ENCODE measurements at places on chromosomes 1 and 21.
A peak's percentile ranks its signal among the peaks of the same experiment; 100 is the strongest.

GRCh38 chr1:5525597-5526384 is 466.4 kb downstream of the NPHP4 start:
- no peak for DNase-seq

DNA sequence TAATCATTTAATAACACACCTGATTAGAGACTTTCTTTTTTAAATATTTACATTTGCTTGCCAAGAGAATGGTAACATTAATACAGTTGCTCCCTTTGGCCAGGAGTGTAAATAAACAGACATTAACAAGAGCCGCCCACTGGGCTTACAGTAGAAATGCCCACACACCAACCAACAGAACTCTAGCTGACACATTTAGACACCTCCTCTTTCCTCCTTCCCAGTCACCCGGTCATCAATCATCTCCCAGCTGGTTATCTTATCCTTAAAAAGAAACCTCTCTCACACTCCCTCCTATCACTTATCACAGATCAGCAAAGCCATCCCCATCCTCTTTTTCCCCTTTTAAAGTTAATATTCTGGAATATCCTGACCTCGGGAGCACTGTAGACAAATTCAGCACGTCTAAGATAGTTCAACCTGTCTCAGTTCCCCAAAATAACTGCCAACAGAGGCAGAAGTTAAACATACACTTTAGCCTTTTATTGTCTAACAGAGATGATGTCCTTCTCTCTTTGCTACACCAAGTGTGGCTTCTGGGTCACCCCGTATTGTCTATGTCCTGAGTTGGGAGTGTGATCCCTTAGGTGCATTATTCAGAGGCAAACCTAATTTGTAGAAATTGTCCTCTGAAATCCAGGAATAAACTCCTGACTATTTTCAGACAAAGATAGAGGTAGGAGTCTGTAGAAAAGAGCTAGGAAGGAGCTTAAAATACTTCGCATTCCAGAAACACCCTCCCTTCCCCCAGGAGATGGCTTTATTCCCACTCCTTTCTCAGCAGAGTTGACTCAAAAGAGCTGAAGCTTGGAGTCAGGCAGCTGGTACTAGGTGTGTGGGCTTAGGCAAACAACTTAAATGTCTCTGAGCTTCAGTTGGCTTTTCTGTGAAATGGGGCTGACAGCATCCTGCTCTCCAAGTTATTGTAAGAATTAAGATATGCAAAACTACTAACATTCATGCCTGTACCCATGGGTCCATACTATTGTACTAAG is 8.8 kb downstream of the MYCL start:
- DNase-seq, result no peak

- no peak for DNase-seq
Observed at GRCh38 chr21:14581902-14582457, 35.9 kb upstream of the SAMSN1 start.

DNA sequence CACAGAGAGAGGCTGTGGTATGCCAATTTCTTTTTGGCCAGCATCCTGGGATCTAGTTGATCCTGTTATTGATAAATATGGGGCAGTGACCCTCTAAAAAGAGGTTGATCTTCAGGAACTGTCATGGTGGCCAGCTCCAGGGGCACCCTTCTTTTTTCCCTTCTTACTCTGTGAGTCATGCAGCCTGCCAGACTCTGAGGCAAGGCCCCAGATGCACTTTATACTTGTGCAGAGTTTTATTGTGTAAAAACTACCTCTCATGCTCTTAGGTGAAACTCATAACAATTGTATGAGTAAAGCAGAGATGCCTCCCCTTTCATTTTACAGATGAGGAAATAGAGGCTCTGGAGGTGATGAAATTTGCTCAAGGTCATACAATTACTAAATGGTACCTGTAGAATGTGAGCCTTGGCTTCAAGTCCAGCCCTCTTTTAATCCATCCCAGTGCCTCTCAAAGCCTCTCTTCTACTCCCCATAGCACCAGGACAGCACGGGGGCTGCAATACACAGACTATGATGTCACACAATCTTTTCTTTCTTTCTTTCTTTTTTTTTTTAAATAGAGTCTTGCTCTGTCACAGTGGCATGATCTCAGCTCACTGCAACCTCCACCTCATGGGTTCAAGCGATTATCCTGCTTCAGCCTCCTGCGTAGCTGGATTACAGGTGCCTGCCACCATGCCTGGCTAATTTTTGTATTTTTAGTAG is 387.8 kb downstream of the KCNH1 start:
- DNase-seq, result no peak

DNA sequence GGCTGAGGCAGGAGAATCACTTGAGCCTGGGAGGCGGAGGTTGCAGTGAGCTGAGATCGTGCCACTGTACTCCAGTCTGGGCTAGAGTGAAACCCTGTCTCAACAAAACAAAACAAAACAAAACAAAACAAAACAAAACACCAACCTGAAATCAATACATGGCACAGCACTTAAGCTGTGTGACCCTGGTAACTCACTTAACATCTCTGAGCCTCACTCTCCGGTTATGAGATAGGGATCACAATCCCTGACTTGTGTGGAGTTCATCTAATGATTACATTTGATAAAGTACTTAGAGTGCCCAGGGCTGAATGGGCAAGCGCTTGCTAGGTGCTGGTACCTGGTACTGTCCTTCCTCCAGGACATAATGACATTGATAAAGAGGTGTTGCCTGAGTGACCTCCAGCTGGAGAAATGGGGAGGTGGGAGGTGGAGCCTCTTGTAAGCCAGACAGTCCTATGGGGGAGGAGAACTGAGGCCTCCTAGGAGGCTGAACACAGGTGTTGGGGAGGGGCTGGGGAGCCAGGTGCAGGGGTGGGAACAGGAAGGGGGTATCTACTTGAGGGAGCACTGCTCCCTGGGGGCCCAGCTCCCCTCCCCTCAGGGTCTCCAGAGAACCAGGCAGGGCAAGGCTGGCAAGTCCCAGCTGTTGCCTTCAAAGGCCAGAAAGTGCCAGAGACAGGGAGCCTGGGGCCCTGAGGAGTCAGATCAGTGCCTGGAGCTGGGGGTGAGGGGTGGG is 17.9 kb downstream of the FOXO6 start:
- DNase-seq, result no peak

DNA sequence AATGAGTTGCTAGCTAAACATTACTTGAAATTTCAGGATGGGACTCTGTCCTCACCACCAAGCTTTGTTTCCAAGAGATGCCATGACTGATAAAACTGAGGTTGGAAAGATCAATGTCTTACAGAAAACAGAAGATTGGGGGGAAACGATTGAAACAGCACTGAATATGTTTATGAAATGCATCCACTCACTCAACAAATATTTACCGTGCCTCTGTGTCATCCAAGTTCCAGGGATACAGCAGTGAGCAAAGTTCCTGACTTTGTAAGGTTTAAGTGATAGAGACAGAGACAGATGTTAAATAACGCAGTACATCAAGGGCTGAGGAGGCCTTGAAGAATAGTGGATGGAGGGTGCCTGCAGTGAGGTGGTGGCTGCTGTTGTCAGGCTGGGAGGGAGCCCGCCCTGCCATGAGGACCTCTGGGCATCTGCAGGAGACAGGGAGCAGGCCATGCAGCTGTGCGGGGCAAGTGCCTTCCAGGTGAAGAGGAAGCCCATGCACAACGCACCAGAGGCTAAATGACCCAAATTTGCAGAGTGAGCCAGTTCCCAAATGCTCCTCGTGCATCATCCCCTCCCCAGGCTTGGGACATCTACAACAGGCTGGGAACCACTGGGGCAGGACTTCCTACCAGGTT is 108.0 kb downstream of the HLCS start:
- no peak for DNase-seq

- DNase-seq, result peak; percentile 68
Observed at GRCh38 chr1:186680245-186681061, at the start of gene PTGS2. TSS of gene PTGS2 (minus strand) at chr1:186680423. CDS start at chr1:186680290, 133 bp downstream.

DNA sequence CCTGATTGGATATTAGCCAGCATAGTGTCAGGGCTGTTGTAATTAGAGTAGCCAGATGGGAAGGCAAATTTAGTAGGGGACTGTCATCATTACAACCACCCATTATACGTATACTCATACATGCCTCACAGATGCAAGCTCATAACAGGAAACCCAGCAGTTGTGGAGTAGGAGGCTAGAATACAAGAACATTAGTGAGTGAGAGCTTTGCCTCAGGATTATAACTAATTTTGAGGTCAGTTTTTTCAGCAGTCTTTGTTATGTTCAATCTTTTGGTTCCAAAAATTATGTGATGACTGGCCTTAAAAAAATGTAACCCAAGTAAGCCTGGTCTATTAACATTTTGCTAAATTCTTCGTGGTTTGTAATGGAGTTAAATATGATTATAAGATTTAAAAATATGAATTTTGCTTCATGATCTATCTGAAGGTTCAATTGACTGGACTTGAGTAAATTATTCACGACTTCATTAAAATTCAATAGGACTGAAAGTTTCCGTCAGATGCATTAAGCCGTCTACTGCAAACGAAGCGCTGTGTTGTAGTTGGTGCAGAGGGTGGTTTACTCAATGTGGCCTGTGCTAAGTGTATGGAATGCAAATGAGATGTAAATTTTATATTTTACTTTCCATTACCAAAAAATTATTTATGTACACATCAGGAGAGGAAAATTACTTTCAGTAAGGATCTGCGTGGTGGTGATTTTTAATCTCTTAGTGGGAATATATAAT is 48.8 kb downstream of the KCNK1 start:
- DNase-seq, result no peak

- no peak for DNase-seq
Observed at GRCh38 chr1:18072066-18072465, 35.5 kb upstream of the IGSF21 start.

DNA sequence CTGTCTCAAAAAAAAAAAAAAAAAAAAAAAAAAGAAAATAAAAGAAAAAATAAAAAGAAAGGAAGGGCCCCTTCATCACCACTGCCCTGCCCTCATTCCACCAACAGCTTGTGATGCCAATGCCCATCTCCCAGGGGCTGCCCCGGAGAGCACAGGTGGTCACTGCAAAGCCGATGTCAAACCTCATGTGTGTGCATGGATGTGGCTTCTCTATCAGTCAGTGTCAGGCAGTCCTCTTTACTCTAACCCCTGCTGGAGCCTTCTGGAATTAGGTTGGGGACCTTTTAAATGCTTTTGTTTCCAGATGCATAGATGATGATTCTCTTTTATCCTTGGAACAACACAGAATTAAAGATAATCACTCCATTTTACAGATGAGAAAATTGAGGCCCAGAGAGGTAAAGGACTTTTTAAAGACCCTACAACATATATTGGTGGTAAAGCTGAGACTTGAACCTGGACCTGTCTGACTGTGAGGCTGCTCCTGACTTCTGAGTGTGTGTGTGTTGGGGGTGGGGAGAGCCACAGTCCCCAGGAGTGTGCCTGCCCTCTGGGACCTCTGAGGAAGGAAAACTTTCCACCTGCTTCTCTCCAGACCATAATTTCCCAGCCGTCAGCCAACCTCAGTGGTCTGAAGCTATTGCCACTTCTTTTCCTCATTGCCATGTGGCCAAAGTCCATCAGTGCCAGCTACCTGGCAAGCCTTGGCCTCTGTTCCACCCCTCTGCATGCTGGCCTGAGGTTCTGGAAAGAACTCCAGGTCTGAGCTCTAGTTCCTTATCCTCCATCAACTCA is 3.0 kb upstream of the TMEM54 start:
- DNase-seq, result no peak

- DNase-seq, result no peak
Observed at GRCh38 chr1:167713330-167714081, 8.3 kb upstream of the MPZL1 start.

- no peak for DNase-seq
Observed at GRCh38 chr1:34426325-34426896, 249.7 kb downstream of the C1orf94 start.

DNA sequence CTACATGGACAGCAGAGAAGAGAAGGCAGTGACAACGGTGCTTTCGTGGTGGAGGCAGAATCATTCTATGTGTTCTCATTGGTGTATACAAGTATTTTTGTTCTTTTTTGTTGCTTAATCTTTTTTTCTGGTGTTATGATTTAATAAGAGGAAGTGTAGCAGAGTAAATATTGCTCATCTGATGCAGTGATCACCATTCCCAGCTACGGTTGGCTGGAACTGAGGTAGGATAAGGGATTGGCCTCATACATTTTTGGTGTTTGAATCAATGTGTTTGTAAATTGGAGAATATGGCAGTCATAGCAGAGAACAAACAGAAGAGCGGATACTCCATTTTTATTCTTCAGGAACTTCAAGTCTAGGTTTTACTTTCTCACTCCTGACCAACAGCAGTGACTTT is 76.6 kb downstream of the UBE2U start:
- no peak for DNase-seq

GRCh38 chr21:42659416-42660117 is 6.1 kb downstream of the PDE9A start:
- DNase-seq, result no peak

- DNase-seq, result no peak
Observed at GRCh38 chr1:22153660-22154437, 11.0 kb upstream of the WNT4 start.

GRCh38 chr1:87296206-87296605 is 32.5 kb upstream of the LMO4 start:
- no peak for DNase-seq

DNA sequence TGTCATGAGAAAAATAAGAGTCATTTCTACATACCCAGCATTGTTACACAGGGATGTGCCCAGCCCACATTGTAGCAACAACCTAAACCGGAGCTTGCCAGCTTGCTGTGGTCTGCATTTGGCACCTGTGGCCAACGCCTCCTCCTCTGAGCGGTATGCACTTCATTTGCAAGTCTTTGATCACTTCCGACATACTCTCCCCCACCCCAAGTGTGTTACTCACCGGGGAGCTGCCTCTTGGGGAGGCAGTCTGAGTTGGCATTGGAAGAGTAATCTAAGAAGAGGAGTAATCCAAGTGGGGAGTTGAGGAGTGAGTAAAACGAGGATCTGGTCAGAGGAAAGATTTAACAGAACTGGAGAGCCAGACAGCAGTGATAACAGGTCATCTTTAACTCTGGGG is 3.8 kb downstream of the BCL9 start:
- no peak for DNase-seq

DNA sequence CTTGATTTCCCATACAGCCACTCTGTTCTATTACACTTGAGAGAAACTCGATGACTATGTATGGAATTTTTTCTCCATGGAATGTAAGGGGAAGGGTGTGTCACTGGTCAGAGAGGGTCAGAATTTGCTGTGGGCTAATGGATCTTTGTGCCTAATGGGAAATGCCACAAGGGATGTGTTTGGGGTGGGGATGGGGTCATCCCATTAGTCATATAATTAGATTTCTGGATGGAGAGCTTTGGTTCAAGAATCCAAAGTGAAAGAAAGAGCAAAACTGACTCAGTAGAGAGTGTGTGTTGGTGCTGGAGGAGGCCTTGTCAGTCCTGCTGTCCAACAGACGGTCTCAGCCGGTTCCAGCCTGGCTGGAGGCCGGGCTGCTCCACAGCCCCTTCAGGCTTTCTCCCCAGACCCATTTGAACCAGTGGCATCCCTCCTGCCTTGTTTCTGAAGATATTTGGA is 86.4 kb downstream of the LAMC2 start:
- no peak for DNase-seq

GRCh38 chr1:162305969-162306368 is 70.7 kb downstream of the SPATA46 start:
- no peak for DNase-seq

- peak; percentile 85 for DNase-seq
Observed at GRCh38 chr1:33170351-33171274, 11.2 kb downstream of the TRIM62 start.

DNA sequence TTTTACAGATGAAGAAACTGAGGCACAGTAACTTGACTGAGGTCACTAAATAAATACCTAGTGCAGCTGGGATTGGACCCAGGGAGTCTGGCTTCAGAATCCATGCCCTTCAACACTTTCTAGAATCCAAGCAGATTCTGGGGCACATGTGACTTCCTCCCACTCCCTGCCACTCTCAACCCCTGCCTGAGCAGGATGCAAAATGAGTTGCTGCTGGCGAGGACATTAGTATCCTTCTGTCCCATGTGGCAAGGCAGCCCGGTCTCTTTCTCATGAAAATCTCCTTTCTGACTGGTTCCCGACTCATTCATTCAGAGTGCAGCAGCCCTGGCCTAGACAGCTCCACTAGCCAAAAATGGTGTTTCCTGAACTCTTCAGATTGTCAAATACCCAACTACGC is 28.4 kb downstream of the TNNT2 start:
- DNase-seq, result peak; percentile 12

Data from pons (tissue), 1 donor.